ENCODE measurements at places on chromosomes 5 and 9. TPM values are rescaled to one million over a fixed set of nuclear protein-coding genes. Genes with fewer than 3 reads are reported as not detected.

GRCh38 chr5:134534726-134535110 is 9.2 kb downstream of the JADE2 start:
- peak; percentile 56 for DNase-seq

GRCh38 chr9:136455043-136456002 is 15.7 kb upstream of the INPP5E start:
- DNase-seq: no peak

DNA sequence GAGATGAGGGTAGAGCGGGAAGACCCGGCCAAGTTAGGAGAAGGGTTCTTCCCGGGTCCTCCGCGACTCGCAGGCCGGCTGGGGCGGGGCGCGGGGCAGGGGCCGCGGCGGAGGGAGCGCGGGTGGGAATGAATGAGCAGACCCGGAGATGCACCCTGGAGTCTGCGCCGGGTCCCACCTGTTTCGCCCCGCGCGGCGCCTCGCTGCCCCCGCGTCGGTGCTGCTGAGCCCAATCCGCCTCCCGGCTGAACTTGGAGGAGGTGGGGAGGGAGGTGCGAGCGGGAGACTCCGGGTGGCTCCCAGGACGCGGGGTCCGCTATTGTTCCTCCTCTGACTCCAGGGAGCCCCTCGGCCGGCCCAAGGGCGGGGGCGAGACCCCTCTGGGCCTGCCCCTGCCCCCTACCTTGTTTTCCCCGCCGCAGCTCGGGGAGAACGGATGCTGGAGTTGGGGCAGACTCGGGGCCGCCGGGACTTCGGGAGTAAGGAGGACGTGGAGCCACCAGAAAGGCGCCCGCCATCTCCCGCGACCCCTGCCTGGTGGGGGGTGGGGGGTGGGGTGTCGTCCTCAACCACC is 659 bp downstream of the RAI14 start:
- peak; percentile 73 for DNase-seq

DNA sequence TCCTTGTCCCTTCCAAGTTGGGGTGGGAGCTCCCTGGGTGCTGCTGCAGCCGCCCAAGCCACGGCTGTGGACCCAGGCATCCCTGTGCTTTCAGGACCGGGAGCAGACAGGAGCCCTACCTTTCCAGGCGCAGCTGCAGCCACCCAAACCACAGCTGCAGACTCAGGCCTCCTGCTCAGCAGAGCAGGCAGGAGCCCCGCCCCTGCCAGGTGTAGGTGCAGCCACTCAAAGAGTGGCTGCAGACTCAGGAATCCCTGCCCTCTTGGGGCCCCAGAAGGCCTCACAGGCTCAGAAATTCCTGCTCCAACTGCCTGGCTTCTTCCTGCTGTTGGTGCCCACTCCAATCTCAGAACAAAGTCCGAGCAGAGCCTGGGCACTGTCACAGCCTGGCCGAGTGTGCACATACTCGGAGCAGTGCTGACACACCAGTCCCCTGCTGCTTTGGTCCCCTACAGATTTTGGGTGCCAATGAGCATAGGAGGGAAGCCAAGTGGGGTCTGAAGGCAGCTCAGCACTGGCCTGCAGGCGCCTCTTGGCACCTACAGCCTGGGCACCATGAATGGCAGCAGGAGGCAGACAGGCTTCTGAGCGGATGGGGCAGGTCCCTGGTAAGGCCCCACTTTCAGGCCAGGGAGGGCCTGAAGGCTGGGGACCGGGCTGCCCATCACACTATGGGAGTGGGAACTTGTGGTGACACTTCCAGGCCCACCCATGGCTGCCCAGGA is 6.0 kb upstream of the TESK1 start:
- peak; percentile 69 for DNase-seq

GRCh38 chr5:60287174-60287771 is 393.7 kb upstream of the PDE4D start:
- peak; percentile 48 for DNase-seq

DNA sequence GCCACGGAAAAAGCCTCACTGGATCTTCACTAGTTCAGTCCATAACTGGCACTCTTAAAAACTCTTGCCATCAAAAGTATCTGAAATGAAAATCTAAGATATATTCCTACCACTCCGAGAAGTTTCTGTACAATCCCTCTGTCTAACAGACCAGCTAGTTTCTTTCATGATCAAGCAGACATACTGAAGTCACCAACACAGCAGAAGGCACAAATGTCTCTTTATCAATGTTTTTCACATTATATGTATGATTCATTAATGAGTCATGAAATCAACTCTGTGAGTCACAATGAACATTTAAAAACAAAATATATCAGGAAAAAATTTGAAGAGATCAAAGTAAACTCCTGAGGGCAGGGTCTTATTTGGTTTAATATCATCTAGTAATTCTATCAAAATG is 50.8 kb downstream of the F2R start:
- DNase-seq: no peak

DNA sequence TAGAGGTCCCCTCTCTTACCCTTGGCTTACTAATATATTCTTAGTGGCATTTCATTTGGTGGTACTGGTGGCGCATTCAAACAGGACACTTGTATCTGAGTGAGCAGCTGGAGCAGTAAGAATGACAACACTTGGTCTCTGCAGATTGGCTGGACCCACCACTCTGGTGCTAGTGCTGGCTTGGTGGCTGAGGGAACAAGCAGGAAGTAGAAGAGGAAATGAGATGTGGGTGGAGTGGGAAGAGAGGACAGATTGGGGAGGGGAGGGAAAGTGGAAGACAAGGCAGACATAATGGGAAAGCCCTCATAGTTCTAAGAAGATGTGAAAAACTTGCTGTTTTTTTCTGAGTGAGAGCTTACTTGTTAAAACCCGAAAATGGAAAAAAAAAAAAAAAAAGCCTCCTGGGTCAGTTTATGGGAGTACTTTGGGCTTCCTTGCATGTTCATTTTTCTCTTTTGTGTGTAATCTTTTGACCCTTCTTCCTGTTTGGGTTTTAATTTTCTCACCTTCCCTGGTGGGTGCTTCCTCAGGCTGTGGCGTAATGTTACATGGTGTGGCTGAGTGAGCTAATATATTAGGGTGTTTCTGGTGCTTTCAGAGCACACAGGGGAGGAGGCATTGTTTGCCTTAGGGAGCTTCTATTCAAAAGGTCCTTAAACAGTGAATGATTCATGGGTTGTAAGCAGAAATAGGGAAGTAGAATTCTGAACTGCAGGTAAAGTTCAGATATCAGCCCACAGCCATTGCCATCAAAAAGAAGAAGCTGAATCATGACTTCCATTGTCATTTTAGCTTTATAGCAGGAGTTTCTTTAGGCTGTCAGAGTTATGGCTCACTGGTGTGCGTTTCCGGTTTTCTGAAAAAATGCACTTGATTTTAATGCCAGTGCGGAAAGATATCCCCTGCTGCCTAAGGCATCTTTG is 52.3 kb downstream of the TLE4 start:
- no peak for DNase-seq

- no peak for DNase-seq
Measured at GRCh38 chr9:125486576-125486975, 220.4 kb downstream of the MAPKAP1 start.

- no peak for DNase-seq
Measured at GRCh38 chr5:64872044-64872443, 103.3 kb downstream of the CWC27 start.

- DNase-seq: no peak
Measured at GRCh38 chr9:15278091-15278687, 28.8 kb downstream of the TTC39B start.

GRCh38 chr5:58904737-58905136 is 321.9 kb downstream of the RAB3C start:
- no peak for DNase-seq

DNA sequence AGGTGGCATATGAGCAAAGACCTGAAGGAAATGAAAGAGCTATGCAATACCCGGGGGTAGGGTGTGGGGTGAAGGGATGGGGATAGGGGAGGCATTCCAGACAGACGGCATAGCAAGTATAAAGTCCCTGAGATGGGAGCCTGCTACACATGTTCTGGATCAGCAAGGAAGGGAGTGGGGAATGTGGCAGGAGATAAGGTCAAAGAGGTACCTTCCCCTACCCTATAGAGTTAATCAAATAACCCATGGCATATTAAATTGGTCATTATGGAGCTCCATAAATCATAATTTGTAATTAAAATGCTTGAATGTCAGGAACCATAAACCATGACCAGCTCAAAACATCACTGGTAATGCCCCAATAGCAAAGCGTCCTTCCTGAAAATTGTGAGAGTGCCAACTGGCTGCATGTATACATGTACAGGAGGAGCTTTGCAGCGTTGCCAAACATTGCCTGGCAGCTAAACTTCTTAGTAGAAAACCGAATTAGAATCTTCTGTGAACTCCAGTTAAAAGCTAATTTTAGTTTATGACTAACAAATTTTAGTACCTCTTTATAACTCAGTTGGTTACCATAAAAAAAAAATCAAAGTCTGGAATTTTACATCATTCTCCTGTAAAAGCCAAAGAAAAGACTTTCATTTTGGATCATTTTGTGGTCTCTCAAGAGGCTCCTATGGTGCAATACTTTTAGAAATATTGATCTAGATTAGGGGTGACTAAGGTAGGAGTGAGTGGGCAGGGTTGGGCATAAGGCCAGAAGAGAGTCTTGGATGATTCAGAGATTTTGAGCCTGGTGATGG is 4.7 kb downstream of the DNAI1 start:
- no peak for DNase-seq

- DNase-seq: no peak
Measured at GRCh38 chr5:110815916-110816605, 77.3 kb downstream of the SLC25A46 start.

GRCh38 chr5:8391911-8392310 is 523.0 kb downstream of the MTRR start:
- DNase-seq: no peak

DNA sequence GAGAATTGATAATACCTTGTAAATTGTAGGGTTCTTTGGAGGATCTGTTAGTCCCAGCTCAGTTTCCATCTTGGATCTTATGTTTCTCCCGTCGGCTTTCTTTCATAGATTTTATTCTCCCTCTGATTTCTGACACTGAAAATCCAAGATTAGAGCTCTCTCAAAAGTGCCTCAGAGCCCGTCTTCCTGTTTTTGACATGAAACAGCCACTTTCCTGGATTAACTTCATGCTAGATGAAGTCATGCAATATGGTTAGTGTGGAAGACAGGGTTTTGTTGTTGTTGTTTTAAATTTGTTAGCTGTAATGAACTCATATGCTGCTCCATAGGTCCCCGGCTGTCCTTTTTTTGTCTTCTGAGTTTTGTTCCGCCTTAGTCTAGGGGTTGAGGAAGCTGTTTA is 51.6 kb upstream of the ZFR start:
- no peak for DNase-seq

The SPATA6L gene
- 0.48 TPM for total RNA-seq

The ANXA6 gene
- 179 TPM for total RNA-seq

The SHB gene
- total RNA-seq: 11.6 TPM

Data from H7 (cell line).